ENCODE measurements at places on chromosomes 11 and 22.
A peak's percentile ranks its signal among the peaks of the same experiment; 100 is the strongest.

- DNase-seq: peak; percentile 85
Measured at GRCh38 chr11:111177037-111177871, 68.3 kb upstream of the POU2AF2 start.

GRCh38 chr11:130397780-130398179 lies 30.6 kb downstream of the ADAMTS8 start:
- no peak for DNase-seq

DNA sequence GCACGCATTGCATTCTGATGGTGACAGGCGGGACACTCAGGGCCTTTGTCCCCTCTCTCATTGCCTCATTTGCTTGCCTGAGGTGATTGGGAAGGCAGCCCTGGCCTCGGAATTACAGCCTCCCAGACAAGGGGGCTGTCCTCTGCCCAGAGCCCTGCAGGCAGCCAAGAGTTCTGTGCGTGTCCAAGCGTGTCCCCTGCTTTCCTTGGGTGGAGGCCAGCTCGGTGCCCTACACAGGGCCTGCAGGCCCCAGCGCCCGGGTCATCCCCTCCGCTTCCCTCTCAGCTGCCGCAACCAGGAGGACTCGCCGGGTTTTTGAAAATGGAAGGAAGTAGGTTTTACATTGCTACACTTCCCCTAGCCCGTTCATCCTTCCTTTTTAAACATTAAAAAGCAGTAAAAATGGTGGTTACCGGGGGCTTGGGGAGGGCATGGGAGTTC lies 1.9 kb downstream of the GRAMD4 start:
- no peak for DNase-seq

DNA sequence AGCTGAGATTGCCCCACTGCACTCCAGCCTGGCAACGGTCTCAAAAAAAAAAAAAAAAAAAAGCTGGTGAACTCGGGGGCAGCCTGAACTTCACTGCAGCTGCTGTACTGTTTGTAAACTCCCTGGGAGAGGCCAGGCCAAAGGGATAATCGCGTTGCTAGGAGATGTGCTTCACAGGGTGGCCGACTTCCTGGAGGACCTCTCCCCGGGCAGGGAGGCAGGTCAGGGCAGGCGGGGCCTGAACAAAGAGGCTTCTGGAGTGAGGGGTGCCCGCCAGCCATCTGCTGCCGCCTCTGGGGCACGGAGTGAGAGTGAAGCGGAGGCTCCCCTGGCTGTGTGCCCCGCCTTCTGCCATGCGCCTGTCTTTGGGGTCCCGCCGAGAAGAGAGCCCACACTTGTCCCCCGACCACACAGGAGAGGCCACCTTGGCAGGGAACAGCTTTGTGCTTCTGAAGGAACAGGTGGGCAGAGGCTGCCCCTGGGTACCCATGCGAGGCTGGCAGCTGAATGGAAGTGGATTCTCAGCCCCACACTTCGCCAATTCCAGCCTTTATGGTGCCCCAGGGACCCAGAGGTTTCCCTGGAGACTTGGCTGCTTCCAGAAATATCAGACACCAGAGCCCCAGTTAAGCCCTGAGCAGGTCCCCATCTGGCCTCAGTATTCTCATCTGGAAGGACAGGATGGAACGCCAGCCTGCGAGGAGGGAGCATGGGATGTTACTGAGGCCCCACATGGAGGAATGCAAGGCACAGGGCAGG lies 29.6 kb downstream of the TMEM184B start:
- no peak for DNase-seq

DNA sequence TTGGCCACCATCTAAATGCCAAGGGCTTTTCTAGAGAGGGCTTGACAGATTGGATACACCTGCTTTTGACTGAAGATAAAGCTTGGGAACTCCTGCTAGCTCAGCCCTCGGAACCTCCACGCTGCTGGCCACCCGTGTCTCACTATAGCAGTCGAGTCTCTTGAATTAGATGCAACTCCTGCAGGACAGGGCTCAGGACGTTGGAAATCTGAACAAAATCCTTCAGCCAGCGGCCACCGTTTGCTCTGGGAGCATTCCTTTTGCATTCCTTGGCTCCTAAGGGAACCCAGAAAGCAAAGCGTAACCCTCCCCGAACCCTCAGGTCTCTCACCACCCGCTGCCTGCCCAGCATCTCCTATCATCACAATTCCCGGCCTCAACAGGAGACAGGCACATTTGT lies 77.8 kb downstream of the GRIK4 start:
- DNase-seq: no peak

- DNase-seq: no peak
Measured at GRCh38 chr11:44467931-44468330, 97.5 kb upstream of the CD82 start.

DNA sequence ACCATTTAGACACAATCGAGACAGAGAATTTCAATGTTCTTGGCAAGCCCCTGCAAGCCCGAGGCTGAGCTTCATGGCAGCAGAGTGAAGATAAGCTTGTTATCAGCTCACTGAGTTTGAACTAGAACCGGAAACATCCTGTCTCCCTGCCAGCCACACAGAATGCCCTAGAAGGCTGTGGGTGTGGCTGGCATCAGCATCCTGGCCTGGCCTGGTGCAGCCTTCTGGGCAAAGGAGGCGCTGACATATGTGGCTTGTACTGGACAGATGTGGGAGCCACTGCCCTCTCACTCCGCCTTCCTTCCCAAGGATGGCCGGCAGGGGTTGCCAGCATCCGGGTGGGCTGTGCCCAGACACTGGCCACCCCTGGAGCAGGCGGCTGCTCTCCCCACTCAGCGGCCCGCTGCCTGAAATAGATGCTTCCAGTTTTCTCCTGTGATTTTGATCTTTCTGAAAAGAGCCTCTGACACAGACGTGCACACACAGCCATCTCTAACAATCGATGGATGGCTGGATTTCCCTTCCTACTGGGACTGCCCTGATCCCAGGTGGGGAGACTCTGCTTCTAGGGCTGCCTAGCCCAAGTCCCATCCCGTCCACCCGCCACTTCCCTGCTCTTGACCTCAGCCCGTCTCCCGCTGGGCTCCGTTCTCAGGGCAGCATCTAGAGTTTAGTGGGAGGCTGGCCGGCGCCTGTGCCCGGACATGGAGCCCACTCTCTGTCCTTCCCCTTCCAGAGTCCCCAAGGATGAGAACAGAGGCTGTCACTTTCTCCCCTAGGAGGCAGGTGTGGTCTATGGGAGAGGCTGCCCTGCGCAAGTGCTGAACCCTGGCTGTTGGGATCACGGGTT lies 149.7 kb downstream of the CTTN start:
- DNase-seq: no peak

- no peak for DNase-seq
Measured at GRCh38 chr22:41380993-41381328, 781 bp upstream of the TEF start.

DNA sequence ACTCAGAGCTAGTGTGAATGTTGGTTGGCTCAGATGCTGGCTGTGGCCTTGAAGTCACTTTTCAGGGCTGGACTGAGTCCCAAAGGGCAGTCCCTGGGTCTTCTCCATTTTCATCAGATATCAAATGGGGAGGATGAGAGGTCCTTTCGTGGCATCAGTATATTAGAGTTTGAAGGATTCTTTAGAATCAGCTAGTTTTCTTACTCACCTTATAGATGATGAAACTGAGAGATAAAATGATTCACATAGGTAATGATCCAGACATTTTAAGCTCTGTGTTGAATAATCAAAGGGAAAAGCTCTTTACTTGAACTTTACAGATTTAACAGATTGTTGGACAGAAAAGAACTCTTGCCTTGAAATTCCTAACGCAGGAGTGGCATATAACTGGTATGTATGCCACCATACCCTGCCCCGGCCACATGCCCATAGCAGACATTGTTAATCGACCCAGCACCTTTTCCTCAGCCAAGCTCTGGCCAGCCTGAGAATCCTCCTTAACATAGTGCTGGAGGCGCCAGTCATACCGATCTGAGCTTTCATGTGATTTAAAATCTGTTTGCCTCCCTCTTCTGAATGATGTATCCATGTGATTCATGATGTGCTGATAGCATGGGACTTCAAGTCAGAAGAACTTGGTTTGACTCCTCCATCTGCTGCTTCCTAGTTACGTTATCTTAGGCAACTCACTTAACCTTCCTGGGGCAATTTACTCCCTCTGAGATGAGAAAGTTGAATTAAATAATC lies 60.0 kb downstream of the BARX2 start:
- no peak for DNase-seq

GRCh38 chr11:68479390-68479789 lies 18.8 kb downstream of the PPP6R3 start:
- no peak for DNase-seq

- DNase-seq: no peak
Measured at GRCh38 chr22:48676266-48677167, 1151.2 kb downstream of the BRD1 start.

DNA sequence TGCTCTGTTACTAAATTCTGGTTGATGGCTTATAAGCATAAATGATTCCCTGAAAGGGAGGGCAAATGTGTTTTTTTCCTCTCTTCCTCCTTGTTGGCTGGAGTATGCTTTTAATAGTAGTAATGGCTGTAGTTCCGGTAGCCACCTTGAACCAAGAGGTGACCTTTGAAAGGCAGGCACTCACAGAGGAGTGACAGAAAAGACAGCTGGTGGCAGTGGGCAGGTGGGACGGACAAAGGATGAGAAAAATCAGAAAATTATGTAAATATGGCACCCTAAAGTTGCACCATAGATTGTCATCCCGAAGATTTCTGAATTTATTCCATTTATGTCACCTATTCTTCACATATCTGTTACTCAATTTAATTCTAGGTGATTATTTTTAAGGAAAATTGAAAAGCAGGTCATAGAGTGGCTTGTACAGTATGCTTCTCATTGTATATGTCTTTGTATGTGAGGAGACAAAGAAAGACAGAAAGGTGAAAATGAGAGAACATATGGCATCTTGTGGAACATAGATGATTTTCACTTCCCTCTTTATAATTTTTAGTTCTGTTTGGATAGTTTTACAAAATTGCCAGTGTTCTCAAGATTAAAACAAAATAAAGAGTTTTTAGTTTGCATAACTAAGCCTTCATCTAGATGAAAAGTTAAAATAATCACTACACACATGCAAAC lies 17.0 kb downstream of the CASP12 start:
- DNase-seq: peak; percentile 23

DNA sequence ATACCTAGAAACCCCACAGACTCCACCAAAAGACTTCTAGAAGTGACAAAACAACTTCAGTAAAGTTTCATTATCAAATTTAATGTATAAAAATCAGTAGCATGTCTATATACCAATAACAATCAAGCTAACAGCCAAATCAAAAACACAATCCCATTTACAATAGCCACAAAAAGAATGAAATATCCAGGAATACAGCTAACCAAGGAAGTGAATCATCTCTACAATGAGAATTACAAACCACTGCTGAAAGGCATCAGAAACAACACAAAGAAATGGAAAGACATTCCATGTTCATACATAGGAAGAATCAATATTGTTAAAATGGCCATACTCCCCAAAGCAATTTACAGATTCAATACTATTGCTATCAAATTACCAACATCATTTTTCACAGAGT lies 46.0 kb downstream of the PRCP start:
- DNase-seq: no peak

DNA sequence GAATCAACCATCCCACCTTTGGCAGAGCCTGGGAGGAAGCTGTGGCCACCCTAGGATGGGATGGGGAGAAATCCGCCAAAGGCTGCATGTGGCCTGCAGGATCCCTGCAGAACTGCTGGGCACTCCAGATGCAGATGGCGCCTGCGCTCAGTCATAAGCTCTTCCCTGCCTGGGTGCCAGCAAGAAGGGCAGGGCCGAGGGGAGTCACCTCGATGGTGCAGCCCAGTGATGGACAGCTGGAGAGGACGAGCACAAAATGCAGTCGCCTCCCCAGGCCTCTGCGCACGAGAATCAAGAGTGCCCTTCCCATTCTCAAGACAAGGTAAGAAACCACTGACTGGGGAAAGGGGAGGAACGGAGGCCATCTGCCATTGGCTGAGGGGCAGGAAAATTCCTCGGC lies 693.6 kb downstream of the TBC1D22A start:
- no peak for DNase-seq

DNA sequence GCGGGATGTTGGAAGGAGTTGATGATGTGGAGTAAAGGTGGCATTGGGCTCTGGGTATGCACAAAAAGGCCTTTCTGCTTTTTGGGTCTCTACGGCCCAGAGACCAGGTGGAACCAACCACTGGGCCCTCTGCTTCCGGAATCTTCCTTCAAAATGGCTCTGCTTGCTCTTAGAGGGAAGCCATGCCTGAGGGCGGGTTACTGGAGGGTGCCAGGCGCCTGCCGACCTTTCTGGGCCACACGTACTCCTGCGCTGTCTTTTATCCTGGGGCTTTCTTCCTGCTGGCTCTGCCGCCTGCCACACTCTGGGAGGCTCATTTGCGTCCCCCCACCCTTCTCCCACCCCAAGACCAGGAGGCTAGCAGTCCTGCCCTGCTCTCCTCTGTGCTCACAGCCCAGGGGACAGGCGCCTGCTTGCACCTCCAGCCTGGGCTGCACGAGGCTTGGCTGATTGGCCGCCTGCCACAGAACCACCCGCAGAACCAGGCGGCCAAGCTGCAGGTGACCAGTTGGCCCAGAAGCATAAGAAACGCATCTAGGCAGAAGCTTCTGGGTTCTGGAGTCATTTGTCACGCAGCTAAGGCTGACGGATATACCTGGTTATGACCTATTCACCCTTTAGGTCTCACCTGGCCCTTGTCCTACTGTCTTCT lies 536.9 kb downstream of the TBC1D22A start:
- no peak for DNase-seq

- DNase-seq: no peak
Measured at GRCh38 chr11:80702264-80702663, 1261.4 kb upstream of the TENM4 start.

- no peak for DNase-seq
Measured at GRCh38 chr22:50730941-50731661, 6.9 kb upstream of the ACR start.

- no peak for DNase-seq
Measured at GRCh38 chr11:32671051-32671450, 87.4 kb downstream of the EIF3M start.

DNA sequence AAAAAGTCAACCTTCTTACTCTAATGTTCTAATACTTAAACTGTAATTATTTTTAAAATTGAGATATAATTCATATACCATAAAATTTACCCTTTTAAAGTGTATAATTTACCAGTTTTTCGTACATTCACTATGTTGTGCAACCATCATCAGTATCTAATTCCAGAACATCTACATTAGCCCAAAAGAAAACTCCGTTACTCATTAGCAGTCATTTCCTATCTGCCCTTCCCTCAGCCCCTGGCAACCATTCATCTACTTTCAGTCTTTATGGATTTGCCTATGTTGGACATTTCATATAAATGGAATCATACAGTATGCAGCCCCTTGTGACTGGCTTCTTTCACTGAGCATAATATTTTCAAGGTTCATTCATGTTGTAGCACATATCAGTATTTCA lies 22.2 kb downstream of the SGSM3 start:
- no peak for DNase-seq

GRCh38 chr11:77882396-77882795 lies 61.5 kb downstream of the AAMDC start:
- DNase-seq: no peak

- DNase-seq: no peak
Measured at GRCh38 chr22:17960011-17960410, 64.3 kb downstream of the MICAL3 start.

DNA sequence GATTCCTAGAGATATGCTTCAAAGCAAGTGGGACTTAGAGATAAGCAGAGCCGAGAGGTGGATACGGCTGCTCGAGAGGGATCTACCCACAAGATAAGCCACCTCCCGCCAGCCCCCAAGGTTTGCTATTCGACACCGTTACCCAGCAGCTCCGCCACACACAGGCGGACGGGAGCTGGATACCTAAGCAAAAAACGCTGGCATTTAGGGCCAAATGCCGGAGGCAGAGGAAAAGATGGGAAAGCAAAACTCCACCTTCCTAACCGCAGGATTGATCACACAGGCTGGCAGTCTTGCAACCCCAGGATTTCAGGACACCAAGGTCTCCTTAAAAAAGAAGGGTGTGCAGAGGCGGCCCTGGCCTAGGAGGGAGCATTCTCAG lies 709 bp downstream of the FTH1 start:
- DNase-seq: no peak
